ENCODE measurements at places on chromosomes 2 and 18.

DNA sequence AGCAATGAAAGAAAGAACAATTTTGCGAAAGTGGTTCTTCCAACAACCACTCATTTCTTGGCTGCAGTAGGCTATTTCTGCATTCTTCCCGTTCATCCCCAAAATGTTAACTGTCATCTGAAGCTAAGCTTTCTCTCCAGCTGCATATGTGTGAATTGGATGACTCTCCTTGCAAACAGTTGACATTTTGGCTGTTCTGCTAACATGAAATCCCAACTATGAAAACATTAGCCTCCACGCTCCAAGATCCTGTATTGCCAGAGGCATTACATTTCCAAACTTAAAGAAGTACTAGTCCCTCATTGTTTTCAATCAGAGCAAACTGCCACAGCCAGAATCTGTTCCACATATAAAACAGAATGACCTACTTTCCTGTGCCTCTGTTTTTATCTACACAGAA is 88.5 kb downstream of the TGIF1 start:
- DNase-seq, result no peak

- DNase-seq, result no peak
Observed at GRCh38 chr2:26952374-26952773, 18.1 kb upstream of the MAPRE3 start.

DNA sequence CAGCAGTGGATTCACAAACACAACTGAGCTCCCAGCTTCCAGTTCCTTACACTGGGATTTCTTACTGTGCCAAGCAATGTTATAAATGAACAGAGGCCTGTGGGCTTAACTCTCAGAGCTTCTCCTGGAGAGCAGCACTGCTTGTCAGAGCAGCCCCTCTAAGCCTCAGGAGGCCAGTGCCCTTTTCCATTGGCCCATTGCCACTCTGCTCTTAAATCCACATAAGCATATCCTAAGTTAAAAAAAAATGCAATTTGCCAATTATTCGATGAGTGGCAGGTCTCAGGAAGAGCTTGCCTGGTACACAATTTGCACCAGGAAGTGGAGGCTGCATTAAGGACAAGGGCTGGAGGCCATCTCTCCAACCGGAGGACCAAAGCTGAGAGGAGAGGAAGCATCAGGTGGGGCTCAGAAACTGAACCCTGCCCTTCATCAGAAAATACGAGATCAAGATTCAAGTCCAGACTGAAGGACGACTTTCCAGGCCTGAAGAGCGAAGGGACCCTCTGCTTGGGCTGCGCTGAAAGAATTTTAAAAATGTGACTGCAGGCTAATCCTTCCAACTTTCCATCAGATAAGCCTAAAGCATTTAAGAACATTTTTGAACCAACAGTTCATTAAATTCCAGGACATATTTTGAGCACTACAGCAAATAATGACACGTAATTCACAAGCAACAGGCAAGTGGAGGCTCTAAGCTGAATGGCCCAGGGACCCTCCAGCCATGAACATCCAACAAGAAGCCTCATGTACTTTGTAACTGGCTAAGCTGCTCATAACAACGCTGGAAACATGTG is 28.4 kb upstream of the PXDN start:
- DNase-seq, result no peak

- DNase-seq, result peak; percentile 20
Observed at GRCh38 chr18:39421276-39421675, 1855.7 kb upstream of the CELF4 start.

- DNase-seq, result peak; percentile 65
Observed at GRCh38 chr2:45265336-45265735, 256.1 kb upstream of the SIX2 start.

DNA sequence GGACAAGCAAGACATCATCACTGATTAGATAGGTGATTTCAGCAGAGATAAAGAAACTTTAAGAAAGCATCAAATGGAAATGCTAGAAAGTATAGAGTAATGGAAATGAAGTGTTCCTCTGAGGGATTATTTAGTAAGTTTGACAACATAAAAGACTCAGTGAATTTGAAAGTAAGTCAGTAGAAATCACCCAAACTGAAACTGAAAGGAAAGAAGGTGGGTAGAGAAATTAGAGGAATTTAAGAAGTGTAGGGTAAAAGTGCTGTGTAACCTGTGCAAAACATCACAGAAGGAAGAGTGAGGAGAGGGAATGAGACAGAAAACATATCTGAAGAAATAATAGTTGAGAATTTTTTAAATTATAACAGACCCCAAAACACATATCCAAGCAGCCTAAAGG is 343.1 kb downstream of the CBLN2 start:
- no peak for DNase-seq

- DNase-seq, result no peak
Observed at GRCh38 chr18:72637721-72638120, 93.6 kb upstream of the CBLN2 start.

GRCh38 chr2:86238354-86238753 is 39.1 kb downstream of the MRPL35 start:
- DNase-seq, result no peak

GRCh38 chr2:216308576-216308975 is 63.7 kb downstream of the MARCHF4 start:
- DNase-seq, result no peak

DNA sequence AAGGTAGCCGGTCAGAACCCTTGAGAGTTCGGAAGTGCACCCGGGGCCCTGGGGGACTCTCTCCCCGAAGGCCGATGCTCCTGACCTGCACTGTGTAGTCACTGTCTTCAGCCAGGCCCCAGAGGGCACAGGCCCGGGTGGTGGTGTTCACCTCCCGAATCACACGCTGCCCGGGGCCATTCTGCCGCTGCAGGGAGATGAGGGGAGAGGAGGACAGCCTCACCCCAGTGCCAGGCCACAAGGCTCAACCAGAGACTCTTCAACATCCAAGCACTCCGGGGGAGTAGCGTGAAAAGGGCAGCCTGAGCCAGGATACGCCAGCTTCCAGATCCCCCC is 1.1 kb downstream of the FNDC4 start:
- DNase-seq, result no peak

DNA sequence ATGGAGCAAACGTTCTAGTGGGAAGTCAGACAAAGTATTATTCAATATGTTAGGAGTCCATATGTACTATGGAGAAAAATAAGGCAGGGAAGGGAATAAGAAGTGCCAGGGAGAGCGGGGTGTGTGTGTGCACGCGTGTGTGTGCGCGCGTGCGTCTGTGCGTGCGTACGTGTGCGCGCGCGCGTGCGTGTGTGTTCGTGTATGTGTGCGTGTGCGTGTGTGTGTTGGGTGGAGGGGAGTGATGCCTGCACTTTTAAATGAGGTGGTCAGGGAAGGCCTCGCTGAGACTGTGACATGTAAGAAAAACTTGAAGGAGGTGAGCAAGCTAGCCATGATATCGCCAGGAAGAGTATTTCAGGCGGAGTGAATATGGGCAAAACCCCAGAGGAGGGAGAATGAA is 1.6 kb upstream of the MREG start:
- DNase-seq, result no peak

DNA sequence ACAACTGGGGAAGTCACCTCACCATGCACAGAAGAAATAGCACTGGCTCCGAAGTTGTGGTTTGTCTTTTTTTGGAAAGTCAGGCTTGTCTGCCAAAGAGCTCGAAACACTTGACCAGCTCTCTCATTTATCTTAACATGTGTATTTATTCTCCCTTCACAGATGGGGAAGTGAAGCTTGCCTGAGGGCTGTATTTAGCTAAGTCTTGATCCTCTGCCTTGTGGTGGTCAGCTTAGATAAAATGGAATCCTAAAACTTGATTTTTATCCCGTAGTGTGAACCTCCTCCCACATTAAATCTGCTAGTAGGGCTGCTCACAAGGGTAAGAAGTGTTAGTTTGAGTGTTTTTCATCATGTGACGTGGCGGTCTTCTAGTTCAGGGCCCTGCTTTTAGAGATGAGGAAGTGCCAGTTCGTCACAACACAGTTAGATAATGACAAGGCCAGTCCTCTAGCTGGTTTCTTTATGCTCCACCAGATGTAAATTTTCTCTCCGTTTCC is 89.7 kb downstream of the TMEM247 start:
- peak; percentile 70 for DNase-seq

DNA sequence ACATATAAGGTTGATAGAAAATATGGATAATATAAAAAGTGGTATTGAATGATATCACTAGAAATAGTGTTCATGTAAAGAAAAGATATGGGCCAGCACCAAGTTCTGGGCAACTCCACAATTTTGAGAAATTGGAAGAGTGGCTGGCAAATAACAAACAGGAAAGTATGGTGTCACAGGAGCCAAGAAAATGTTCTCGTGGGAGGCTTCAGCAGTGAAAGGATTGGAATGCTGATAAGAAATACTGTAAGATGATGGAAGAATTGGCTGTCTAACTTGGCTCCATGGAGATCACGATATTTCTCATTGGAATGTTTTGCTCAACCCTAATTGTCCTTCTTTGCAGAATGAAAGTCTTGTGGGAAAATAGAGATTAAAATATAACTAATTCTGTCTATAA is 856.8 kb downstream of the DPP10 start:
- no peak for DNase-seq

GRCh38 chr2:121234791-121235190 is 50.2 kb downstream of the TFCP2L1 start:
- DNase-seq, result no peak

GRCh38 chr18:57211776-57212175 is 64.9 kb downstream of the BOD1L2 start:
- DNase-seq, result no peak

- DNase-seq, result no peak
Observed at GRCh38 chr18:24660956-24661355, 200.5 kb downstream of the HRH4 start.

DNA sequence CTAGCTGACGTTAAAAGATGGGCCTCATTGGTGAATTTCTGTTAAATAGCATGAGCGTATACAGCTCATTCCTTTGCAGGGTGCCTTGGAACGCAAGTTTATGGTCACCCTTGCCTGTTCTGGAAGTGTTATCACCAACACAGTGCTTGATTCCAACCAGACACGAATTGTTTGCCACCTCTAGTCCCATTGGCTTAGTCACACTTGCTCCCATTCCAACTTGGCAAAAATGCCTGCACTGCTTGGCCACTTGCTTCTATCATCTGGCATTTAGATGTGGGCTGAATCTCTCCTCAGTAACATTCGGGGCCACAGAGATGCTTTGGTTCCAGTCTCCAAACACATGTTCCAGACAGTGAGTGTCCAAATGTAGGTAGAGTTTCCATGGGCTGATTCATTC is 27.5 kb upstream of the ACVR1 start:
- no peak for DNase-seq

- DNase-seq, result no peak
Observed at GRCh38 chr2:47357483-47357882, 45.5 kb upstream of the MSH2 start.

- no peak for DNase-seq
Observed at GRCh38 chr2:226687641-226688253, 111.9 kb downstream of the IRS1 start.

DNA sequence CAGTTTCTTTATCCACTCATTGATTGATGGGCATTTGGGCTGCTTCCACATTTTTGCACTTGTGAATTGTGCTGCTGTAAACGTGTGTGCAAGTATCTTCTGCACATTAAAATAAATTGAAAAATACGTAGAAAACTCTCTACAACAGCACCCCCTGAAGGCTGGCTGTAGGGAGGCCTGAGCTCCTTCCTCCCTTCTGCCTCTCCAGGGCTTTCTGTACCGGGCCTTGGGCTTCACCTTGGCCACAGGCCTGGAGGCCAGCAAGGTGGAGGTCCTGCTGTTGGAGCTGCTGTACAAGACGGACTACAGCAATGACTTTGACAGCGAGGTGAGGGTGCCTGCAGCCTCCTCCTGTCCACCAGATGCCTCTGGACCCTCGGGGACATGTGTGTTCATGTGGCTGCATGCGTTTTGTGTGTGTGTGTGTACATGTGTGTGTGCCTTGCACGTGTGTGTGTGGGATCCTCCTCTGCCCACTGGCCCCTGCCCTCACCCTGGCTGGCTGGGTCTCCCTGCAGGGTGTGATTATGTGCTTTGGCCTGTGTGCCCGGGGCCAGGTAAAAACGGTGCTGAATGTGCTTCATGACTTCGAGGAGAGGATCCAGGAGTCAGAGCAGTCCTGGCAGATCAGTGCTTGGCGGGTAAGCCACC is 29.2 kb downstream of the MROH2A start:
- no peak for DNase-seq

DNA sequence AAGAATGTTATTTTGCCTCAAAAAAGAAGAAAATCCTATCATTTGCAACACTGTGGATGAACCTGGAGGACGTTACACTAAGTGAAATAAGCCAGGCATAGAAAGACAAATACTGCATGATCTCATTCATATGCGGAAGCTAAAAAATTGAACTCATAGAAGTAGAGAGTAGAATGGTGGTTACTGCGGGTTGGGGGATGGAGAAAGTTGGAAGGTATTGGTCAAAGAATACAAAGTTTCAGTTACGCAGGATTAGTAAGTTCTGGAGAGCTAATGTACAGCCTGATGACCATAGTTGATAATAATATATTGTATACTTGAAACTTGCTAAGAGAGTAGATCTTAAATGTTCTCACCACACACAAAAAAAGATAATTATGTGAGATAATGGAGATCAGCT is 5.0 kb upstream of the GALNT5 start:
- no peak for DNase-seq

GRCh38 chr2:132646540-132647108 is 23.4 kb downstream of the LYPD1 start:
- DNase-seq, result no peak

- DNase-seq, result no peak
Observed at GRCh38 chr2:162688403-162688802, 150.2 kb downstream of the KCNH7 start.

GRCh38 chr2:3651691-3652648 is 6.0 kb upstream of the ALLC start:
- peak; percentile 57 for DNase-seq

DNA sequence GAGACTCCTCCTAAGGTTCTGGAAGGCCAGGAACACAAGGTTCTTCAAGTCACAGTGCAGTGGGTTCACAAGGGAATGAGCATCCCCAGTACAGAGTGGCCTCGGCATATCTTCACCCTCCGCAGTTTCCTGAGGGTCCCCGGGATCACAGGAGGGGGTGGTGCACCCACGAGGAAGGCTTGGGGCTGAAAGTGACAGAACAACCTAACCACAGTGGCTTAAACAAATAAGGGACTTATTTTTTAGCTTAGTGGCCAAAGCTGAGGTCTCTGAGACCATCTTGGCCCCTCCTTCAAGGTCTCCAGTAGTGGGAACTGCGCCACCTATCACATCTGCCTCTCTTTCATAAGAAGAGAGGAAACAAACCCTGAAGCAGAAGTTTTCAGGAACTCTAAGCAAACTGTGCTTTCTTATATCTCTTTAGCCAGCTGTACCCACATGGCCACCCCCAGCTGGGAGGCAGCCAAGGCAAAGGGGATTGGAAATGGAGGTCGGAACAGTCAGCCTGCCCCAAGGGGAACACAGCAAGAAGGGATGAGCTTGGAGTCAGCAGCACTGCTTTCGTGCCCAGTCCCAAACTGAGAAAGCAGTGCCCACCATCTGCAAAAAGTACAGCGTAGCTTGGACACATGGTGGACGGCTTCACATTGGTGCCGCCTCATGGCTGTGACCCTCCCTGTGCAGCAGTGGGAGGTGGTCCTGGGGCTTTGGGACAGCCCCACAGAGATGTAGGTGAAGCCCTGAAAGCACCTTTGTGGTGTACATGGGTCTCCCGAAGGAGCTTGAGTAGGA is 260.0 kb upstream of the ID2 start:
- no peak for DNase-seq

- DNase-seq, result no peak
Observed at GRCh38 chr2:63051042-63051794, 588 bp downstream of the OTX1 start.

Data from globus pallidus (tissue), 1 donor.